ENCODE measurements at places on chromosomes 4 and X.
A peak's percentile ranks its signal among the peaks of the same experiment; 100 is the strongest.

- no peak for DNase-seq
Measured at GRCh38 chrX:91435395-91435794, 756 bp downstream of the PABPC5 start.

GRCh38 chrX:107724653-107725052 is 50.9 kb downstream of the TSC22D3 start:
- DNase-seq = no peak

DNA sequence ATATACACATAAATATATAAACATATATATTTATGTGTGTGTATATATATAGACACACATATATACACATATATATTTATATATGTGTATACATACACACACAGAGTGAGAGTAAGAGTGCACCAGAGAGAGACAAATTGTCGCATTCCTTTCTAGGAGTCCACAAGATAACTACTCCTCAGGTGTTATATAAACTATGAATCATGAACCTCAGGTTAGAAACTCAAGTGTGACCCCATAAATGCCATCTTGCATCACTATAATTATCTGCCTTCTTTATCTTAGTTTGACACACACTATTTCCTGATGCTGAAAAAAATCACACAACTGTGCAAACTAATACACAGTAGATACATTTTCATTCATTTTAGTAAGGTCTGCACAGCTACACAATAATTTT is 135.2 kb downstream of the PPARGC1A start:
- no peak for DNase-seq

GRCh38 chrX:22652596-22652995 is 347.2 kb upstream of the DDX53 start:
- peak; percentile 5 for DNase-seq

DNA sequence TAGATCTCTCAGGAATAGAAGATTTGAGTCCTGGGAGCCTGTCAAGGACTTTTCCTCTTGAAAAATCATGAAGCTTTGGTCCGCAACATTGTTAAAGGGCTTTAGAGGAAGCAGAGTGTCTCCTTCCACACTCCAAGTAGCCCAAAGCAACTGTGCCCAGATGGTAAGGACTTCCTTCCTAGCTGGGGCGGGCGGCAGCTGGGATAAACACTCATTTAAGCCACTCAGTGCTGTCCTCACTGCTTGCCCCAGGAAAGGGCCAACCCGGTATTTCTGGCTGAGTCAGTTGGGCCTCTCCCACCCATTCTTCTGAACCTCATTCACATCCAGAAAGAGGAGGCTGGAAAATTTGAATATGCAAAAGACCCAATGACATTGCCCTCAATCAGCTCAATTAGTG is 144.3 kb downstream of the CHIC2 start:
- DNase-seq = no peak

DNA sequence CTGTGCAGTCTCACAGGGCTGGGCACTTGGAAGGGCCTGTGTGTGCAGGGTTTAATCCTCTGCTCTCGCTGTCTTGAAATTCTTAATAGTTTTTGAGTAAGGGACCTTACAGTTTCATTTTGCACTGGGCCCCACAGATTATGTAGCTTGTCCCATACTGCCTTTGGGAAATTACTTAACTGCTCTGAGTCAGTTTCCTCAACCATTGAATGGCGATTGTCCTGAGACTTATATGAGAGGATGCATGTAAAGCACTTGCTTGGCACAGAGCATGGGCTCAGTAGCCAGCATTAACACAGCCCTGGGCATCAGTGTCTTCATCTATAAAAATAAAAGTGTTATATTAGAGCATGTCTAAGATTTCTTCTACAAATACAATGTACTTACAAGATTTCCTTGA is 55.8 kb downstream of the CLCN5 start:
- DNase-seq = no peak

- no peak for DNase-seq
Measured at GRCh38 chr4:6415031-6415705, 57.2 kb downstream of the PPP2R2C start.

- DNase-seq = no peak
Measured at GRCh38 chrX:31228909-31229308, 157.1 kb upstream of the FTHL17 start.

GRCh38 chrX:13752141-13752540 is 17.6 kb downstream of the OFD1 start:
- DNase-seq = no peak

- DNase-seq = no peak
Measured at GRCh38 chrX:17500145-17500579, 125.2 kb downstream of the NHS start.

- no peak for DNase-seq
Measured at GRCh38 chrX:124263743-124264142, 68.7 kb upstream of the TEX13D start.

DNA sequence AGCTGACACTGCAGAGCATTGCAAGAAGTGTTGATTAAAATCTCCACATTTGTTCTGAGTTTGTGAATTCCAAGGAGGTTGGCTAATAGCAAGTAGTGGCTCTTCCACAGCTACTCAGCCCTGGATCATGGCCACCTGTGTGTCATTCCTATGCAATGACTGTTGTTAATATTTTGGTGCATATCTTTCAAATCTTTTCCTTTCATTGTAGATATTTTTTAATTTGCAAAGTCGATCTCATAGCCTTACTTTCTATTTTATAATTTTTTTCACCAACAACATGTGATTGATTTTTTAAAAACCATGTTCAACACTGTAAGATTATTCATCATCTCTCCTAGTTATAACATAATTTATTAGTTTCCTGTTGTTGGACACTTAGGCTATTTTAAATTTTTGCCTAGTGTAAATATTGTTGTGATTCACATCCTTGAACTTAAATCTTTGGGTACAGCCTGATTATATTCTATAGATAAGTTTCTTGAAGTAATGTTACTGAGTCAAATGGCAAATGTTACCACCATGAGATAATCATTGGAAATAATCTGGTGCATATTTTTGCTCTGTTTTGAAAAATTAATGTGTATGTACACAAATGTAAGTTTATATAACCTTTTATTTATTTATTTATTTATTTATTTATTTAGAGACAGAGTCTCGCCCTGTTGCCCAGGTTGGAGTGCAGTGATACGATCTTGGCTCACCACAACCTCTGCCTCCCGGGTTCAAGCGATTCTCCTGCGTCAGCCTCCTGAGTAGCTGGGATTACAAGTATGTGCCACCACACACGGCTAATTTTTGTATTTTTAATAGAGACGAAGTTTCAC is 17.1 kb upstream of the ARHGAP10 start:
- DNase-seq = no peak

- DNase-seq = no peak
Measured at GRCh38 chr4:36243355-36244256, 708 bp downstream of the ARAP2 start.

DNA sequence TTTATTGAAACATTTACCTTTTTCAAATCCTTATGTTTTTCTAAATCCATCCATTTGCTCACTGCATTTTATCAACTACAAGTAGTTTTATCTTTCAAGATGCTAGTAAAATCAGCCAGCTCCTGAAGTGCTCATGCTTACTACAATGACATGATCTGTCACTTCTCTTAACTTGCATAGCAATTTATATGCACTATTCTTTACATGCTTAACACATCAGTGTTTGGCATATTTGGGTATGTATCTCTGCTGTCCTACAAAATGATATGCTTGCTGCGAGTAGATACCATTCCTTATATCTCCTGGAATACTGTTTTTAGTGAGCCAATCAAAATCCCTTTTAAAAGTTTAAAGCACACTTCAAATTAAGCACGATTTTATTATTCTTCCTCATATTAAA is 2726.8 kb downstream of the PCDH7 start:
- no peak for DNase-seq

DNA sequence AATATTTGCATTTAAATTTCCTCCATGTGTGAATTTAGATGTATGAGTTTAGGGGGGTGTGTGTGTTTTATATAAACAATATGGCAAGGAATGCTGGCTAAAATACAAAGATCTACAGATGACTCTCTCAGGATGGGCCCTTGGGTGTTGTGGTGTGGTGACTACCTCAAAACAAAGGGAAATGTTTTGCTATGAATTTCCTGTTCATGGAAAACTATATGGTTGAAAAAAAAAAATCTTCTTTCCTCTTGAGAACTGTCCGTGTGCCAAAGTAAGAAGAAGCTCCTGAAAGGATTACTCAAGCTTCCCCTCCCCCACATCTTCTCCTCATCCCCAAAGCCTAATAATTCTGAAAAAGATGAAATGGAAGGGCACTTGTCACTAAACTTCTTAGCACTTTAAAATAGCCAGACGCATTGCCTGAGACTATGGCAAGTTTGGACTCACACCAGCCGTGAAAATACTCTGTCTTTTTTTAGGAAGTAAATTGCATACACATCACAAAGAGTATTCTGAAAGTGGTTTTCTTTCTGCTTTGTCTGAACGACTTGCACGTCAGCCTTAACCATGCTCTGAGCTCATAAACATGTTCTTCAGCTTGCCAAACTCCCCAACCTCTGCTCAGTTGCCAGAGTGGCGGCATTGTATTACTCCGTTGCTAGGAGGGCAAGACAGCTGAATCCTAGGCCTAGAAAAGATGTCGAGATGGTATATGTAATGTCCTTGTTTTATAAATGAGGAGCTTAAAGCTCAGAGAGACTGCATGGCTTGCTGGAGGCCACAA is 250.4 kb upstream of the JADE1 start:
- no peak for DNase-seq

DNA sequence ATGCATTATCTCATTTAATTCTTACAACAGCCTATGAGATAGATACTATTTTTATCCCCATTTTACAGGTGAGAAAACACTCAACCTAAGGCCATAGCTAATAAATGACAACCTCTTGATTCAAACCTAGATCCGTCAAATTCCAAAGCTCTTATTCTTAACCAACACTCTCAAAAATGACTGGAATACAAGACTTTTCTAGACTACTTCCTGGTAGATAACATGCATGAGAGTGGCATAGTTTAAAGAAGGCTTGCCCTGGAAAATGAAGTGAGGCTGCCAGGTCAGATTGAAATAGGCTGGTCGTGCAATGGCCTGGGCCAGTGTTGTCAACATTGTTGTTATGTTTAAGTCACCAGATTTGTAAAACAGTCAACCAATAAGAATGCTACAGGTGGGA is 86.6 kb downstream of the DNAAF6 start:
- no peak for DNase-seq

DNA sequence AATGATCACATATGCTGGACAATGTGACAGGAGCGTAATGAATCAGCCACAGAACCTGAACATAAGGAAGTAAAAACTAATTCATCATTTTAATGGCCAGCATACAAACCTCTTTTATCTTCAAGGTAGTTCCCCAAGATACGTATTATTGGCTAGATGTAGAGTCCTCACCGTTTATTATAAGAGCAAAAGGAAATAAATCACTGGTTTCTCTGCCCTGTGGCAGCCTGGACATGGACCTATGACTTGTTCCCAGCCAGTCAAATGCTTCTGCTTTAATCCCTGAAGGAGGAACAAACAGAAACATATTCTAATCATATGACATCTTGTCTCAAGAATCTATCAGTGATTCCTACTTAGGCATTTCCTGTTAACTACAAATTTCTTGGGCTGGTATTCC is 86.8 kb upstream of the FAM241A start:
- no peak for DNase-seq

DNA sequence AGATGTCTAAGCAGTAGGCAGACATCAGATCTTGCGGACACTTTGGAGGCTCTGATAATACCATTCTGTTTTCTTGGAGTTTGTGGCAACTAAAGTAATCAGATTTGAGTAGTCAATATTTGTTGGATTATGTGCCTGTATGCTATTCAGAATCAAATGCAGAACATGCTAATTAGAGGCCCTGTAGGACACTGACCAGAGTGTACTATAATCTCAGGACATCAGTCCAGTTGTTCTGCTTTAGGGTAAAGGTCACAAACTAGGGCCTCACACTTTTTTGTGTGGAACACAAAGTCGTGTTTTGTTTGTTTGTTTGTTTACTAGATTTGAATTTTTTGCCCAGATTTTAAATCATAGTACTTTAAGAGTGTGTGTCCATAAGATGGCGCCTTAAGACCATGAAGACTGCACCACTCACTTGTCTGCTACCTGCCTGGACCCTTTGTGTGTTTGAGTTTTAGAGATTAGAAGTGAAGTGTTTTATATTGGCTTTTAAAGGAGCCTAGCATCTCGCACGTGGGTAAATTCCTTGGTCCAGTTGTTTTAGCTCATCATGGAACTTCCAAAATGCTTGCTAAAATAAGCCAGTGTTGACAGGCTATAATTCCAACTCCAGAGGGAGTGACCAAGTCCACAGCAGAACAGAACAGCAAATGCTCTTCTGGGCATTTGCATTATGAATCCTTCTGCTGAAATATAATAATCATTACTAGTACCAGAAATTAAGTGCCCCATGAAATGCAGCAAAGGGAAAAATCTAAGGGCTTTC is 34.7 kb downstream of the IL13RA1 start:
- no peak for DNase-seq

GRCh38 chr4:93184053-93184452 is 644.5 kb upstream of the ATOH1 start:
- DNase-seq = peak; percentile 50

GRCh38 chr4:47057991-47058390 is 26.6 kb downstream of the GABRB1 start:
- no peak for DNase-seq

DNA sequence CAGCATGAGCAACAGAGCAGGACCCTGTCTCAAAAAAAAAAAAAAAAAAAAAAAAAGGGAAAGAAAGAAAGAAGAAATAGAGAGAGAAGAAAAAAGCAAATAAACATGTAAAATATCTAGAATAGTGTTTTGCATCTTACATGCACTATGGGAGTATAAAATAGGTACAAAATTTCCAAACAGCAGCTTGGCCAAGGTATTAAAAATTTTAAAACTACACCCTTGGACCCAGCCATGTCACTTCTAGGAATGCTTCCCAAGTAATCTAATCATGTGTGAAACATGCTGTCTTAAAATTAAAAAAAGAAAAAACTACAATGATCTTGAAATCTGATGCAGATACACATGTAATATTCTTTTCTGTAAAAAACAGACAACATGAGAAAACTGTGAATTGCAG is 21.6 kb downstream of the IRF2 start:
- no peak for DNase-seq

- DNase-seq = no peak
Measured at GRCh38 chrX:105136786-105137185, 83.7 kb downstream of the TEX13A start.

DNA sequence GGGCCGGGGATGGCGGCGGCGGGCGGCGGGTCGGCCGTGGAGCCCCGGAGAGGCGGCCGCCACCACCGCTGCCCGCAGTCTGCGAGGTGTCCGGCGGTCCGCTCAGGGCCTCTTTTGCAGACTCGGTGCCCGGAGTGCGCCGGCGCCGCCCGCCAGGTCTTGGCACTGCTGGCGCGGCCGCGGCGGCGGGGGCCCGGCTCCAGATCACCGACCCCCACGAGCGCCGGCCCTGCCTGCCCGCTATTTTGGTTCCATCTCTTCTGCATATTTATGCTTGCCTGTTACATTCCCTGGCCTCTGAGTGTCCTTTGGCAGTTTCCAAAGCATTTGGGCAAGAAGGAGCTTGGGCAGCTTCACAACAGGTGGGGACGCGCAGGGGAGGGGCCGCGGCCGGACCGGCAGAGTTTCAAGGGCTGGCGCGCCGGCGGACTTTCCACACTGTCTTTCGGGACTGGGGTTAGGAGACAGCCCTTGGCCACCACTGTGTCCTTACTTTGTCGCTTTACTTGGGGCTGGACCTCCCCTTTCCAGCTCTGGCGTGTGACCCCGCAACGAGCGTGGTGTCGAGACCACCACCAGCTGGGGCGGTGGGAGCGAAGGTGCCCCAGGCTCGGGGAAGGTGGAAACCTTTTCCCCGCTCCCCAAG is 668 bp upstream of the TAPT1 start:
- no peak for DNase-seq

All from NCI-H446 (cell line).